ENCODE measurements at places on chromosomes 1 and 21.

- DNase-seq, result no peak
Observed at GRCh38 chr1:32742199-32742947, 39.8 kb upstream of the SYNC start.

DNA sequence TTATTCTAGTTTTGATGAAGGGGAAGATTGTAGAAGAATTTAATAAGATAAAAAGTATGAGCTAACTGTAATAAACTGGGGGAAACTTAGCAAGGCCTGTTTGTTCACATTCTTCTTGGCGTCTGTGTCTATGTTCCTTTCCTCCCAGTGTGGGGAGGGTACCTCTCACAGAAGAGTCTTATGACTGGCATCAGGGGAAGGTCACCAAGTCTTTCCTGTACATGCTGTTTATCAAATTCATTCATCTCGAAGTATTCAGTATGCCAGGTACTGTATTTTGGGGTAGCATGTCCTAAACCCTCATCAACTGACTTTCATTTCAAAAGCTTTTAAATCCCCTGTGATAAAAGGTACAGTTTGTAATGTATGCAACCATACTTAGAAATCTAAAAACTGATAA, 78.4 kb downstream of the HS2ST1 start:
- DNase-seq, result no peak

- DNase-seq, result no peak
Observed at GRCh38 chr1:27876341-27877114, 4.2 kb downstream of the THEMIS2 start.

- DNase-seq, result no peak
Observed at GRCh38 chr1:63911049-63911448, 137.2 kb downstream of the ROR1 start.

GRCh38 chr1:74689621-74690363, 16.2 kb upstream of the ERICH3 start:
- DNase-seq, result peak; percentile 4

GRCh38 chr1:201599548-201599947, 60.6 kb downstream of the NAV1 start:
- DNase-seq, result no peak

DNA sequence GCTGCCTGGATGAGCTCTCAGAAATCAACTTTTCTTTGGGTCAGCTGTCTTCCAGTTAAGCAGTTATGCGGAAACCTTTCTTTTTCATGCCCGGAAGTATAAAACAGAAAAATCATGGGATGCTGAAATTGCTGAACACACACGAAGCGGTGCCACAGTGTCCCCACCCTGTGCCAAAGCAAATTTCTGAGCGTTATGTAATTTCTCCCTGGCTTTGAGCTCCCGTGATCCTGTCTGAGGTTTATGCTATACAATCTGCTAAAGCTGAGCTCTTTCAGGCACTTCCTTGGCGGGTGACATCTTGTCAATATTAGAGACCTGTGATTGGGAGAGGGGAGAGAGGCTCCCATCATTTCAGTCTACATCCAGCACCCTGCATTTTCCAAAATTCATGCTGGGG, 201.7 kb downstream of the ROR1 start:
- DNase-seq, result no peak

DNA sequence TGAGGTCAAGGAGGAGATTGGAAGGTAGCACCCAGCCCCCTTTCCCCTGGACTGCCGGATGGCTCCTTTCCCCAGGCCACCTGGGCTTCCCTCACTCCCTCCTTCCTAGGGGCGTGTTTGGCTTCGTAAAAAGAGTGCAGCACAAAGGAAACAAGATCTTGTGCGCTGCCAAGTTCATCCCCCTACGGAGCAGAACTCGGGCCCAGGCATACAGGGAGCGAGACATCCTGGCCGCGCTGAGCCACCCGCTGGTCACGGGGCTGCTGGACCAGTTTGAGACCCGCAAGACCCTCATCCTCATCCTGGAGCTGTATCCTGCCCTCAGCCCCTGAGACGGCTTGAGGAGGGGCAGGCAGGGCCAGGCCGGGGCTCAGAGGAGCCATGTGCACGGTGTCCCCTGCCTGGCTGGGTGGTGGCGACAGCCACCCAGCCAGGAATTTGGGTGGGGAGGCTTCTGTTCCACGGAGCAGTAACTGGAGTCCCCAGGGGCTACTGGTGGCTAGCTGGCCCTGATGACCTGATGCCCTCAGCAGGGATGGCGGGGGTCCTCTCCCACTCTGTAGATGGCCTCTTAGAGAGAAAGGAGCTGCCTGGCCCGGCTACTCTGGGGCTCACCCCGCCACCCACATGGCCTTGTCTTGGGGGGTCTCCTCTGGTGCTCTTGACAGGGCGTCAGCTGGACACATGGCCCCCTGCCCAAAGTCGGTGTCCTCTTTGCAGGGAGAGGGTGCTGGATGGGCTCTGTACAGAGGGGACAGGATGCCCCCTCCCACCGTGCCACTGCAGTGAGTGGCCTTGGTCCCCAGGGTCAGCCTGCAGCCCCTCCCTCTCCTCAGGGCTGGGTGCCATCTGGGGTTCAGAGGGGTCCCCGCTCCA, 39.5 kb downstream of the TRIM11 start:
- no peak for DNase-seq

DNA sequence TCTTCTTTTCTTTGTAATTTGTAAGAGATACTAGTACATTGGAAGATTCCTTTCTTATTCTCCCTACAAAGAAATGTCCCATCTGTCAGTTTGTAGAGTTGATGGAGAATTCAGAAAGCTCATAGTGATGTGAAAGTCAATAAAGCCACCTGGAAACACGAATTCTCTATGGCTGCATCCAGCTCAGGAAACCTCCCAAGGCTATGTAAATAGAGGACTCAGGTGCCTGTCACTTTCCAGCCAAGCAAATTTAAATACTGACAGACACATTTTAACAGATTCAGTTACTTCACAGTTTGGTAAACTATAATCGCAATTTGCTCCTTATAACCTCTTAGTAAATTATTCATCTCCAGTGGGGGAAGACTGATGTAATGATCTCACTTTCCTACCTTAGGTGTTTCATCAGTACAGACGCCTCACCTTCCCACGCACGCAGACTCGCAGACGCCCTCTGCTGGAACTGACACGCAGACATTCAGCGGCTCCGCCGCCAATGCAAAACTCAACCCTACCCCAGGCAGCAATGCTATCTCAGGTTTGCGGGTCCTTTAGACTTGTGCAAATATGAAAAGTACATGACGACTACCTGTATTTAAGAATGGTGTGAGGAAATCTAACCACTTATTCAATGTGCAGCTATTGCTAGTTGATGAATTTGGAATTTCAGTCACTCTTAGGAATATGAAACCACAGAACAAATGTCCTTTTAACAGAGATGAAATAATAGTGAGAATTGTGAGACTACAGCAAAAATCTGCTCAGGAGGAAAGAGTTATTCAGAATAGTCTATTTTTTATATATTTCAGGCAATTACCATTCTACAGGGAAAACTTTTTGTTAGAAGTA, 60.6 kb downstream of the PTPRC start:
- DNase-seq, result peak; percentile 70

DNA sequence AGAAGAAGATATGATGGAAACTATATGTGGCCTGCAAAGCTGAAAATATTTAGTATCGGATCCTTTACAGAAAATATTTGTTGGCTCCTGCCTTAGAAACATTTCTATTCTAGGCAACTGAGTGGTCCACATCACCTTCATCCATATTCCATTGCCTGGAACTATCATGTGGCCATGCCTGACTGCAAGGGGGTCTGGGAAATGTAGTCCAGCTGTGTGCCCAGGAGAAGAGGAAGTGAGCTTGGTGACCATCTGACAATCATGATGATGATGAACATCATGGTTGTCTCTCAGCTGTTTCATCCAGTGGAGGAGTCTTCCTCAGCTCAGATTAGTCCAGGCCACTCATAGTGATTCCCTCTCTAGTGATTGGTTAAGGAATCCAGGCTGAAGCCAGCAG, 61.8 kb upstream of the IFNLR1 start:
- DNase-seq, result no peak

DNA sequence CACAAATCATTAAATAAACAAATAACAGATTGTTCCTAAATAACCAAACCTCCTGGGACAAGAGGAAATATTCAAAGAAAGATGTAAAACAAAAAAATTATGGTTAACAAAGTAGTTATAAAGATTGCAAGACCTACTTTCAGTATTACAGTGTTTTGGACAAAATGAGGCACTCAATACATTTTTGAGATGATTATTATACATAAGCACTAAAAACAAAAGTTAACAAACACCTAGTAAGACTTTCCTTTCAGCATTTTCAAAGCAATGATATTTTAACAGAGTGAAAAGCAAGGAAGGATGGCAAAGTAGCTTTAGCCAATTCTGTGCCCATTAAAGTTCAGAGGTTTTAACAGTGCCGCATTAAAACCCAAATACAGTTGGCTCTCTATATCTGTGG, 17.2 kb downstream of the OMA1 start:
- DNase-seq, result no peak

- no peak for DNase-seq
Observed at GRCh38 chr1:60113028-60113427, 39.5 kb upstream of the C1orf87 start.

DNA sequence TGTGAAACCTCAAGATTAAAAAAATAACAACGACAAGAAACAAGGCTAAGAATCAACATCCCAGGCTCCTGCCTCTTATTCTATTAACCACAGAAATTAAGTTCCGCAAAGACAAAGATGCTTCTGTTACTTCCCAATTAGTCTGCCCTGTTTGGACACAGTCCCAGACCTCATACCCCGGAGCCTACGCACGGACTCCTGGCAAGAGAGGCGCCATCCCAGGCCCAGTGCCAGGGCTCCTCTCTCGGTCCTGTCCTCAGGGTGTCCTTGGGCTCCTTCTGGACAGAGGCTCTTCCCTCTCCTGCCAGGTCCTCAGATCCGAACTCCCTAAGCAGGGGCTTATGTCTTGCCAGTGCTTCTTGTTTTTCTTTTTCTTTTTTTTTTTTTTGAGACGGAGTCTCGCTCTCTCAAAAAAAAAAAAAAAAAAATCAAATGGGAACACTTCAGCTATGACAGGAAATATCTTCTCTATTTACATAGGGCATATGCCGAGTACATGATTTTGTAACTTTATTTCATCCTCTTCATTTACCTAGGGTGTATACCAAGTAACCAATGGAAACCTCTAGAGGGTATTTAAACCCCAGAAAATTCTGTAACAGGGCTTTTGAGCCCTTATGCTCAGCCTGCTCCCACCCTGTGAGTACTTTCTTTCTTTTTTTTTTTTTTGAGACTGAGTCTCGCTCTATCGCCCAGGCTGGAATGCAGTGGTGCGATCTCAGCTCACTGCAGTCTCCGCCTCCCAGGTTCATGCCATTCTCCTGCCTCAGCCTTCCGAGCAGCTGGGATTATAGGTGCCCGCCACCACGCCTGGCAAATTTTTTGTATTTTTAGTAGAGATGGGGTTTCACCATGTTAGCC, 11.7 kb upstream of the ENO1 start:
- no peak for DNase-seq

DNA sequence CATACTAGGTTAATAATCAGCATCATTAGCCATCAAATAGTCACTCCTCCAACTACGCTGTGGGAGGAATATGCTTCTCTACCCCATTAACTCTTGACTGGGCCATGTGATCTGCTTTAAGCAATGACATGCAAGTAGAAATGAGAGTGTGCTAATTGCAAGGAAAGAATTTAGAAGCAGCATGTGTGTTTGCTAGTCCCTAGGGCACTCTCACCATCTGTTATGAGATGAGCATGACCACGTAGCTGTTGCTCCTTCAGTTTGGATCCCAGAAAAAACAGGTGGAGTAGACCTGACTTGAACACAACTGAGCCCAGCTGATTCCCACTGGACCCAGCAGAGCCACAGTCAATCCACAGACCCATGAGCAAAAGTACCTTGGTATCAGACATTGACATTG, 19.7 kb upstream of the RGS7 start:
- no peak for DNase-seq

- DNase-seq, result no peak
Observed at GRCh38 chr1:175514387-175514953, 228.9 kb downstream of the TNR start.

GRCh38 chr1:170010443-170010842, 64.1 kb downstream of the KIFAP3 start:
- no peak for DNase-seq

DNA sequence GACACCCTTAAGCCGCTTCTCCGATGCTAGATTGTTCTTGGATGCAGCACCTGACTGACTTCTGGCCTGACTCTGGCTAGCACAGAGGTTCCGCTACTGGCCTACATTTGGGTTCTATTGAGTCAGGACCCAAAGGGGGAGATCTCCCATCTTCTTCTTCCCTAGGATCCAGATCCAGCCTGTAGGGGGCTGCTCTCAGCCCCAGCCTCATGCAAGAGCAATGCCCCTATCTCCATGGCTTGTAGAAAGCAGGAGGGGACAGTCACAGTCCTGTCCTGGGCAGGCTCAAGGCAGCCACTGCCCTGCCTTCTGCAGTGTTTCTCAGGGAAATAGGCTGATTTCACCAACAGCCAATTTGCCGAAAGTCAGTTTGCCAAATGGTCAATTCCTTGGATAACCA, 6.3 kb upstream of the ADAR start:
- no peak for DNase-seq

GRCh38 chr1:206829875-206830274, 35.5 kb upstream of the IL20 start:
- DNase-seq, result no peak

- DNase-seq, result no peak
Observed at GRCh38 chr1:117098287-117098890, 23.2 kb downstream of the TRIM45 start.

GRCh38 chr1:105310063-105310462, 1560.4 kb downstream of the AMY1C start:
- no peak for DNase-seq

GRCh38 chr1:151995774-151996173, 2.1 kb upstream of the S100A10 start:
- no peak for DNase-seq

DNA sequence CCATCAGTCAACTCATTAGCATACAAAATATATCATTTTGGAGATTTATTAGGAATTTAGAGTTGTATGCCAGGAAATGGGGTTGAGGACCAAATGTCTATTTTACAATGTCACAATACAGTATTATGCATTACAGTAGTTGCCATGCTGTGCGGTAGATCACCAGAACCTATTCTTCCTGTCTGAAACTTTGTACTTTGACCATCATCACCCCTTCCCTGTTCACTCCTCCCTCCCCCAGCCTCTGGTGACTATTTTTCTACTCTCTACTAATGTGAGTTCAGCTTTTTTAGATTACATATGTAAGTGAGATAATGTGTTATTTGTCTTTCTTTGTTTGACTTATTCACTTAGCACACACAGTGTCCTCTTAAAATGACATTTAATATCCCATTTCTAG, 50.8 kb downstream of the PTBP2 start:
- no peak for DNase-seq

GRCh38 chr21:26068776-26069175, 101.8 kb downstream of the APP start:
- no peak for DNase-seq

- no peak for DNase-seq
Observed at GRCh38 chr21:42032266-42032665, 22.1 kb upstream of the ZBTB21 start.

GRCh38 chr21:39339231-39339630, 9.7 kb downstream of the HMGN1 start:
- no peak for DNase-seq

DNA sequence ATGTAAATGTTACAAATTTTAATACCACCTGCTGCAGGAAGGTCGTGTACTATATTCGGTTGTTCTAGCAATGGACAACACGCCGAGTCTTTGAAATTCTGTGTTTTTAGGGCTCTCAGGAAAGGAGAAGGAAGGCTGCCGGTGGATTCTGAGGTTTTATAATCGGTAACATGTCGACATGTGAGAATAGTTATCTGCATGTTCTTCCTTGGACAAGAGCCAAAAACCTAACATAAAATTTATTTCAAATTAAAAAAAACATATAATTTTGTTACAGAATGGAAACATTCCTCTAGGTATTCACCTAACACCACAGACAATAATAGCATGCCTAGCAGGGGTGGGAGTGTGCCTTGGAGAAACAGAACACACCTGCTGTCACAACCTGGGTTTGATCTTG, 4.8 kb downstream of the PSMG1 start:
- no peak for DNase-seq
